ENCODE measurements at places on chromosomes 5 and 9.

- no peak for DNase-seq
Measured at GRCh38 chr9:134431626-134432025, 105.4 kb downstream of the RXRA start.

GRCh38 chr9:31590091-31590490 is 794.4 kb upstream of the ACO1 start:
- DNase-seq: no peak

DNA sequence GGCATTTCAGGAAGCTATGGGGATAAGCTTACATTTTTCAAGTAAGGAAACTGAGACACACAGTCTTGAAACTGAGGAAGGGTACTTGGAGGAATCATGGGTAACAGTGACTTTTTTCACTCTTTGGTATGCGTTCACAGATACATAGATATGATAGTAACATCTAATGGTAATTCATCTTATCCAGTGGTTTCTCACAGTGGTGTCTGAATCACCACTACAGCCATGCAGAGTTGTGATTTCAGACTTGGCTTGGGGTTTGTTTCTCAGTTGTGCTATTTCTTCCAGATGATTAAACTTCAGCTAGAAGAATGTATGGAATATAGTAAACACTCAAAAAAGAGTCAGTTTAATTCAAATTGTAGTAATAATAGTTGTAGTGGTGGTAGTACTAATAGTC is 239.1 kb upstream of the NUDT12 start:
- no peak for DNase-seq

- DNase-seq: no peak
Measured at GRCh38 chr5:9212605-9213004, 333.3 kb downstream of the SEMA5A start.

- peak; percentile 34 for DNase-seq
Measured at GRCh38 chr9:74379718-74380117, 117.4 kb upstream of the RORB start.

GRCh38 chr5:159965031-159965837 is 43.7 kb upstream of the TTC1 start:
- no peak for DNase-seq

- no peak for DNase-seq
Measured at GRCh38 chr5:105413406-105413990, 1850.9 kb upstream of the NUDT12 start.

DNA sequence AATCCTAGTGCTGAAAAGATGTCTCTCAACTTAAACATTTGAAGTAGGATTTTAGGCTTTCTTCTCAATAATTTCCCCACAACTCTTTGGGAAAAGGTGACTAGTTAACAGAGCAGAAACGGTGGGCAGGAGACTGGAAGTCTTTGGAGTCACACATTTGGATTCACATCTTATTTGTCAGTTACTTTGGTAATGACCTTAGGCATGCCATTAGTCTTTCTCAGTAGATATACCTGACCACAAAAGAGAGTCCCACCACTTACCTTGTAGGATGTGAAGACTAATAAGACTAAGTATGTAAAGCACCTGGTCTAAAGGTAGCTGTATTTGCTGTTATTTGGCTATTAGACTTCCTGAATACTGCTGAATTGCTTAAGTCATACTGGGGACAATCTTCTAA is 35.4 kb downstream of the DAP start:
- DNase-seq: no peak

DNA sequence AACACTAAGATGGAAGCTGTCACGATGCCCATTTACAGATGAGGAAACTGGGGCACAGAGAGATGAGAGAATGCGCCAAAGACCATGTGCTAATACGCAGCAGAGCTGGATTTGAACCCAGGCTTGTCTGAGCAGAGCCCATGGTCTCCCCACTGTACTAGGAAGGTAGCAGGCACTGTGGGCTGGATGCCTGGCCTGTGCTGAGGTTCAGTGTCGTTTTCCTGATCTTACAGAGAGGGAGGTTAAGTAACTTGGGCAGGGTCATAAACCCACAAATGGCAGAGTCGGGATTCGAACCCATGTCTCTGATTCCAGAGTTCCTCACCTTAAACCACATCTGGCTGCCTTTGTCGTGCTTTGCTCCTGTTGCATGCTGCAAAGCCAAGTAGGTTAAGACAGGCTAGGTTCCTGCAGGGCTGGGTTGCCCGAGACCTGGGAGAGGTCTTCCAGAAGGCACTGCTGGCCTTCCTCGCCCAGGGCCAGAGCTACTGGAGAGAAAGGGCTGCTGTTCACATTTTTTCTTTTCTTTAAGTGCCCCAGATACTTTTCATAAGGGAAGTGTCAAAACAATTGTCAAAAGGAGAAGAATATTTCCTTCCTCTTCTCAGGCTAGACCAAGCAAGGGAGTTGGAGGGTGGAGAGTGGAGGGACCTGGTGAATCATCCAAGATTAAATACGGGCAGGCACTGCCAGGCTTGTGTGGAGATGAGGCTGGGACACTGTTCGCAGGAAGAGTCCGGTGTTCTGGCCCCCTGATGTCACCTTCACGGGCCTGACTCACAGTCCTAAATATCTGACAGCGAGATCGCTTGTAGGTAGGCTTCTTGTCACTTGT is 3.2 kb downstream of the NEK6 start:
- no peak for DNase-seq

GRCh38 chr5:71680510-71680909 is 38.6 kb upstream of the CARTPT start:
- no peak for DNase-seq

- DNase-seq: no peak
Measured at GRCh38 chr5:175685701-175686350, 28.0 kb downstream of the HRH2 start.

DNA sequence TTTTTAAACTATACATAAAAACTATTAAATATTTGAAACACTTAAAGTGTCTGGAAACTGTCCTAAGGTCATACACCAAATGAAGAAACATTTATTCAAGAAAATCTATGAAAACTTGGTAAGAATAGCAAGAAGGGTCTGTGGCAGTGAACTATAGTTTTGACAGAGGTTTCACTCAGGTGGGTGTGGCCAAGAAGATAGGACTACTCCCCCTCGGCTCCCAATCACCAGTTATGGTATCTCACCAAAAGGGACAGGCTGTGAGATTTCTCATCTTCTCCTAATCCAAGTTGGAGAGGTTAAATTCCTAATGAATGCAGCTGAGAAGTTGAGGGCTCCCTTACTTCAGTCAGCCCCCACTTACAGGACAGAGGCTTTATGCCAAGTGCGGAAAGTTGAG is 2.9 kb downstream of the ARSK start:
- no peak for DNase-seq

- DNase-seq: no peak
Measured at GRCh38 chr5:33329891-33330290, 110.9 kb upstream of the TARS1 start.

- no peak for DNase-seq
Measured at GRCh38 chr5:160479220-160479619, 57.6 kb downstream of the PTTG1 start.

- no peak for DNase-seq
Measured at GRCh38 chr5:125865166-125865815, 557.9 kb upstream of the GRAMD2B start.

DNA sequence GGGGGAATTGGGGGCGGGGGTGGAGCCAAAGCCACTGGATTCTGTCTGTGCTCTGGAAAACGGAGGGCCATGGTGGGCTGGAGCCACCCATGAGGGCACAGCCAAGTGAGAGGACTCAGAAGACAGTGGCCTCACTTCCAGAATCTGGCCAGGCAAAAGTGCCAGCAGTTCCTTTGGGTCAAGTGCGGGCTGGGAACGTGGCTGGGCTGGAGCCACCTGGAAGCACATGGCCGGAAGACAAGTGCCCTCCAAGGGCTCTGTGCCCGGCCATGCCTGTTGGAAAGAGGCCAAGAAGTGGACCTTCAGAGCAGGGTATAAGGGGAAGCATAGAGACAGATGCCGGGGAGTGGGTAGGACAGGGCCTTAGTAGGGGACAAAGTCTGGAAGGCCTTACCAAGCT is 11.7 kb upstream of the SH3PXD2B start:
- no peak for DNase-seq

- DNase-seq: no peak
Measured at GRCh38 chr5:1331861-1332405, 13.0 kb downstream of the CLPTM1L start.

- no peak for DNase-seq
Measured at GRCh38 chr9:109780453-109781033, 545 bp downstream of the PALM2AKAP2 start.

DNA sequence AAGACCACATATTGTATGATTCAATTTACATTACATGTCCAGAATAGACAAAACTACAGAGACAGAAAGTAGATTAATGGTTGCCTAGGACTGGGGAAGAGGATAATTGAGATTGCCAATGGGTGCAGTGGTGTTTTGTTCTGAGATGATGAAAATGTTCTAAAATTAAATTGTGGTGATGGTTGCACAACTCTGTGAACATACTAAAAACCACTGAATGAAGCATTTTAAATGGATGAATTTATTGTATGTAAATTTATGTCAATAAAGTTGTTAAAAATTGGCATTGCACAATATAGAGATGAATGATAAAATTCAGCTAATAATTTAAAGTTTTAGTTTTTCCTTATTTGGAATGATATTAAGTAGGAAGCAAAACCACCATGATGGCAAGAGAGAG is 109.5 kb upstream of the NR4A3 start:
- DNase-seq: no peak

GRCh38 chr5:155833287-155833686 is 493.7 kb upstream of the SGCD start:
- no peak for DNase-seq

- DNase-seq: peak; percentile 33
Measured at GRCh38 chr9:137025517-137025966, 2.5 kb downstream of the ABCA2 start.

- DNase-seq: no peak
Measured at GRCh38 chr9:105392531-105392930, 55.3 kb upstream of the FSD1L start.

DNA sequence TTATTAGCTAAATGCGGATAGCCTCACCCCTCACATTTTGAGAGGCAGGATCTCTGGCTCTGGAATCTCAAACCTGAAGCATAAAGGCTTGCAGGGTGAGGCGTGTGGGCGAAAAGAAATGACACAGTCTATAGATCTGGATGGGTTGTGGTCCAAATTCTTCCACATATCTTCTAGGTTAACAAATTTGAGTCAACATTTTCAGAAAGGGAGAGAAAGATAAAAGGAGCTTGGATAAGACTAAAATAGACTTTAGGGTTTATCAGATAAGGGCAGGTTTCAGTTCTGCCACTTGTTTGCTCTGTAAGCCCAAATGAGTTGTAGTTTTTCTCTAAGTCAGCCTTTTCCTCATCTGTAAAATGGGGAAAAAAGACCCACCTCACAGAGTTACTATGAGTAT is 220.9 kb downstream of the TRIM32 start:
- DNase-seq: no peak

DNA sequence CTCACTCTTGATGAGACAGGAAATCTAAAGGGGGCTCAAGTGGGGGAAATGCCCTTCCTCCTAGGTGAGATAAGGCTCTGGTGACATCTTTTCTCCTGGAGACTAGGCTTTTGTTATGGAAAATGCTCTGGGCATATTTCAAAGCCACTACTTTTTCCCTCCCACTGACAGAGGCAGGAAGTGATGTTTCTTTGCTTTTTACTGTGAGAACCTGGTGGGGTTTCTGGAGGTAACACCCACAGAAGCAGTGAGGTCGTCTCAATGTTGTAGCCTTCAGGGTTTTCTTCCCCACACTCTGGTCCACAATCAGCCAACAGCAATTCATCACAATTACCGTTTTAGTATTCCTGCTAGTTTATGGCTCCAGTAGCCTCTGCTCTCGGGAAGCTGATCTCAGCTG is 41.4 kb upstream of the FAM240B start:
- DNase-seq: no peak

DNA sequence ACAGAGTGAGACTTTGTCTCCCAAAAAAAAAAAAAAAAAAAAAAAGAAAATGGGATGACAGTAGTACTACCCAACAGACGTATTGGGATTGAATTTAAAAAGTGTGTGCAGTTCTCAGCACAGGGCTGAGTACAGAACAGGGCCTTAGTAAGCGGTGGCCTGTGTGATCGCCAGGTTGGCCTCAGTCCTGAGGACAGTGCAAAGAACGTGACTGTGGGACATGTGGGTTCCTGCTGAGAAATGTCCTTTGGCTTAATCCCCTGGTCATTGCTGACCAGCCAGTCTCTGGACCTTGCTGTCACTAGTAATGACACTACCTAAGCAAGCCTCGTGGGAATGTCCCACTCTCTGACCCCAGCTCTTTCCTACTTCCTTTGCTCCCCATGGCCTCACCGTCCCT is 13.3 kb downstream of the GTF3C5 start:
- DNase-seq: no peak

- DNase-seq: no peak
Measured at GRCh38 chr9:105712773-105713172, 18.4 kb downstream of the TMEM38B start.

GRCh38 chr5:76679231-76679630 is 36.7 kb upstream of the F2R start:
- DNase-seq: no peak

- no peak for DNase-seq
Measured at GRCh38 chr5:65952259-65952658, 25.9 kb downstream of the ERBIN start.

- no peak for DNase-seq
Measured at GRCh38 chr5:113489299-113489698, 1.0 kb upstream of the MCC start.

DNA sequence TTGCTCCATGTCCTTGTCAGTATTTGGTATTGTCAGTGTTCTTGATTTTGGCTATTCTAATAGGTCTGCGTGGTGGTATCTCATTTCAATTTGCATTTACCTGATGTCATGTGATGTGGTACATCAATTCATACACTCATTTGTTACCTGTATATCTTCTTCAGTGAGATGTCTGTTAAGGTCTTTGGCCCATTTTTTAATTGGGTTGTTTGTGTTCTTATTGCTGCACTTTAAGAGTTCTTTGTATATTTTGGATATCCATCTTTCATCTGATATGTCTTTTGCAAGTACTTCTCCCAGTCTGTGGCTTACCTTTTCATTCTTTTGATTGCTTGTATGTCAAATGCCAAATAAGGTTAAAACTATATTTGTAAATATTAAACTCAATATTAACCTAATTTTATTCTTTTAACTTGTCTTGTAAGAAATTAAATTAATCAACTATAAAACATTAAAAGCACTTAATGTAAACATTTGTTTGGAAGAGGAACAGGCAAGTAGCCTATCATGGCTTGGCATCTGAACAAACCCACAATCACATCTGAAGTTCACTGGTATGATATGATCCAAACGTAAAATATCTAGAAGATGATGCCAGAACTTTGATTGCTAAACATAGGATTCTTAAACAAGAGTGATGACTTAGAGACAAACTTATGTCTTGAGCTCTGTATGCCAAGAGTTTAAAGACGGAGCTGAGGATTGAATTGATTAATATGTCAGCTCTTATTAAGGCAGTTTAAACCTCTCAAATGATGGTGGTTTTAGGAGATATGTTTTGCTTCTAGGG is 587.3 kb downstream of the ANXA1 start:
- no peak for DNase-seq
